A549 (cell line): ENCODE measurements at places on chromosomes 1 and 21. TPM values are rescaled to one million over a fixed set of nuclear protein-coding genes. Genes with fewer than 3 reads are reported as not detected.
A peak's percentile ranks its signal among the peaks of the same experiment; 100 is the strongest.

DNA sequence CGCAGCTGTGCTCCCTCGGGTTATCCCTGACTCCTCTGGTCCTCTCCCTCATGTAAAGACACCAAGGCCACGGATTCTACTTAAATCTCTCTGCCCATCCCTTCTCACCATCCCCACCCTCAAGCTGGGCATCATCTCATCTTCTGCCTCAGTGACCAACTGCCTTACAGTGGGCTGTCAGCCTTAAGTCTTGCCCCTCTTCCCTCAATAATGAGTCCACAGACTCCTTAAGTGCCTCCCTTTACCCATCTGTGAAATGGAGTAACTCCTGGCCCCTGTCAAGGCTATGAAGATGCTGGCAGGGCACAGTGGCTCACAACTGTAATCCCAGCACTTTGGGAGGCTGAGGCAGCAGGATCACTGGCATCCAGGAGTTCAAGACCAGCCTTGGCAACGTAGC lies 12.1 kb downstream of the SH3BGRL3 start:
- no peak for DNase-seq

- no peak for DNase-seq
These were observed 42.1 kb upstream of the C8B start for GRCh38 chr1:57007948-57008347.

DNA sequence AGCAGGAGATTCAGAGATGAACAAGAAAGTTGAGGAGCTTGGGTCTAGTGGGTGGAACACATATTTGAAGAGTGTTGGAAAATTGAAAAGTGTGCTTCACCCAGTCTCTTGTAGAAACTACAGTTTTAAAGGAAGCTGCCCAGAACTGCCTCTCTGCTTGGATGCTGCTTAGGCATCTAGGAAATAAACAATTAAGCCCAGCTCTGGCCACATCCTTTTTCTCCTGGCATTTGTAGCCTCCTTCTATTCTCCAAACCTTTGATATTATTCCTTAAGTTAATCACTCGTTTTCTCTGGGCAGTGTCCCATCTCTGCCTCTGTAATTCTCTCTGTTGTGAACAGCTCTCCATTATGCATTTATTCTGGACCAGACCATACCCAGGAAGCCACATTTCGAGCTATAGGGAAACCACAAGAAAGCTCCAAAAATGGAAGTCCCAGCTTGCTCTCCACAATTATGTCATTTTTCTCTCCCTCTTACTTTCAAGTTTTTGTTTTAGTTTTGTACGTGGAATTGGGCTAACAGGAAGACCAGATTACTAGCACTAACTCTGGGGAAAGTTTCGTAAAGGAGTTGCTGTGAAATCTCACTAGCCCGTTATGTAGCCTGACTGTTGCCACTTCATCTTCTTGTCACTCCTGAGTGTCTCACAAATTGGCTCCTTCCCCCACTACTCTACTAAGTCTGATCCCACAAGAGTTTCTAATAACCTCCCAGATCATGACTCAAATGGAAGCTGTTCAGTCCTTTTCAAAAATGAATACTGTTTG lies 102.2 kb downstream of the NTMT2 start:
- DNase-seq = no peak

- DNase-seq = no peak
These were observed 3.5 kb upstream of the ACBD6 start for GRCh38 chr1:180505732-180506335.

DNA sequence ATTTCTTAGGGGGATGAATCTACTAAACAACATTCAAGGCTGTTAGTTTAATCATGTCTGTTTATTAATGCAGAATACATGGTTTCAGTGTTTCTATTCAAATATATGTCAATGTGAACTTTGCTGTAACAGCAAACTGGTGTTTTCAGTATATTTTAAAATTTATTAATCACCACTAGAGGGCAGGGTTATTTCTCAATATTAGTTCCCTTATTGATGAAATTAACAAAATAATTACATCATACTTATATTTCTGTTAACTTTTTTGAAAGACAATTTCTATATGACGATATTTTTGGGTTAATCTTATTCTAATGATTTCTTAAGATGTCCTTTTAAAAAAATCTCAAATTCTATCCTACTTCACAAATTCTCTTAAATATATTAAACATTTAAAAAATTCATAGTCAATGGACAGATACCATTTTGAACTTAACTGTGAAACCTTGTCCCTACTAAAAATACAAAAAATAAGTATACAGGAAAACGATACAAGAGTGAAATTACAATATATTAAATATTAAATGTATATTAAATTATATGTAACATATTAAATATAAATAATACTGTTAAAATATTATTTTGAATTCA lies 1034.1 kb upstream of the PRMT6 start:
- no peak for DNase-seq

DNA sequence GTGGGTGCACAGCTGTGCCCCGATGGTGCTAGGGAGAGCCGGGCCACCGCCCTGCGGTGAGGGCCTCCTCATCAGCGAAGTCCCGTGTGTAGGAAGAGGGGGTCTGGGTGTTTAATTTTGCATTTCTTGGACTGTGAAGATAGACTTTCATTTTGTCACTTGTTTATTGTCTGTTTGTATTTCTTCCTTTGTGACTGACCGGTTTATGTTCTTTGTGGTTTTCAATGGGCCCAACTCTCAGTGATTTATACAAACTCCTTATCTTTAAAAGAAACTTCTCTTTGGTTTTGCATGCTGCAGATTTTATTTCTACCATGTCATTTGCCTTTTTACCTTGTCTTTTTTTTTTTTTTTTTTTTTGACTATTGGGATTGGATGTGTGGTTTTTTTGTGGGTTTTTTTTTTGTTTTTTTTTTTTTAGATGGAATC lies 65.1 kb downstream of the COL18A1 start:
- DNase-seq = no peak

Gene PIK3R3
- polyA plus RNA-seq = 1.8 to 2.1 TPM (median 2.0 TPM) in 3 replicates

- no peak for DNase-seq
These were observed 65.4 kb downstream of the FAM163A start for GRCh38 chr1:179808503-179808902.

Gene MCOLN2
- polyA plus RNA-seq = 2.0 to 3.1 TPM (median 2.5 TPM) in 3 replicates

GRCh38 chr1:230414102-230414501 lies 12.0 kb downstream of the PGBD5 start:
- no peak for DNase-seq

Gene LMOD1
- polyA plus RNA-seq = not detected in 3 replicates

GRCh38 chr1:161367684-161368400 lies at the start of gene CFAP126:
TSS of gene CFAP126 (minus strand) at chr1:161367876. CDS start at chr1:161367868, 8 bp downstream.
- peak; percentile 73 for DNase-seq

GRCh38 chr1:62621907-62622306 lies 24.6 kb downstream of the ANGPTL3 start:
- peak; percentile 90 for DNase-seq
